CD4-positive, alpha-beta memory T cell (primary cell): ENCODE measurements at places on chromosomes 12 and 14.

GRCh38 chr14:74853581-74853980 lies 22.4 kb downstream of the PROX2 start:
- no peak for DNase-seq

GRCh38 chr12:243381-243780 lies 19.3 kb downstream of the SLC6A13 start:
- DNase-seq, result no peak

DNA sequence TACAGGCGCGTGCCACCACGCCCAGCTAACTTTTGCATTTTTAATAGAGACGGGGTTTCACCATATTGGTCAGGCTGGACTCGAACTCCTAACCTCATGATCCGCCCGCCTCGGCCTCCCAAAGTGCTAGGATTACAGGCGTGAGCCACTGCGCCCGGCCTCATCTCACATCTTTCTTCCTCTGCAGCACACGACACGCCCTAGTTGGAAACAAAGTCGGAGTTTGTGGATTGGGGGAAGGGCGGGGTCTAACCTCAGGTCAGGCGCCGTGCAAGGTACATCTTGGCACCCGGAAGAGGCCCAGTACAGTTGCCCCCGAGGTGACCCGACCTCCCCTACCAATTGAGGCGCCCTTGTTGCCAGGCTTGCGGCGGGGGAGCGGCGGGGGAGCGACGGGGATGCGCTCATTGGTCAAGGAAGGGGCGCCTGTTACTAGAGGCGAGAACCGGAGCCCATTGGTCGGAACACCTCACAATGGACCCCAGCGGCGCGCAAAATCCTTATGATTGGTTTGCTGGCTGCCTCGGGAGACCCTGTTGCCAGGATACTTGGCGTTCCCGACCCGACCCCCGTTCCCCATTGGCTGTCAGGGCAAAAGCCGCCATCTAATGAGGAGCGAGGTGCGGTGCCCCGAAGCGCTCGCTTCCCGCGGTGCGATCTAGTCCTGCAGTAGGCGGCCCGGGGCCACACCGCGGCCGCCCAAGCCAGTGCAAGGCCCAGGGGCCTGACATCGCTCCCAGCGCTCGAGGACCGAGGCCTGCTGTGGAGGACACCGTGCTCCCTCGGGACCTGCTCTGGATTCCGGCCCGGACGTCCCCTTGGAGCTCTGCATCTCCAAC lies at the start of gene REC8:
TSS of gene REC8 (plus strand) at position 659 of the 839 bp plus-strand sequence. CDS start 473 bp downstream, outside the sequence.
- peak; percentile 72 for DNase-seq

- DNase-seq, result no peak
These were observed 89.9 kb upstream of the PRICKLE1 start for GRCh38 chr12:42679466-42679865.

DNA sequence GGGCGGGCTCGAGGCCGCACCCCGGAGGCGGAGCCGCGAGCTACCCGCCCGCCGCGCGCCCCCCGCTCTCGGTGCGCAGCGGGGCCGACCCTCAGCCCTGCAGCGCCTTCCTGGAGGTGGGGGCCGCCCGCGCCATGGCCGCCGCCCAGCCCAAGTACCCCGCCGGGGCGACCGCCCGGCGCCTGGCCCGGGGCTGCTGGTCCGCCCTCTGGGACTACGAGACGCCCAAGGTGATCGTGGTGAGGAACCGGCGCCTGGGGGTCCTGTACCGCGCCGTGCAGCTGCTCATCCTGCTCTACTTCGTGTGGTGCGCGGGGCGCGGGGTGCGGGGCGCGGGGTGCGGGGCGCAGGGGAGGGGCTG lies at the start of gene P2RX2:
TSS of gene P2RX2 (plus strand) at position 94 of the 361 bp plus-strand sequence. CDS start at position 135, 41 bp downstream.
- DNase-seq, result no peak

- no peak for DNase-seq
These were observed 158.5 kb downstream of the KLRB1 start for GRCh38 chr12:9449181-9449580.

- no peak for DNase-seq
These were observed 338.9 kb downstream of the PDZRN4 start for GRCh38 chr12:41527062-41527461.

DNA sequence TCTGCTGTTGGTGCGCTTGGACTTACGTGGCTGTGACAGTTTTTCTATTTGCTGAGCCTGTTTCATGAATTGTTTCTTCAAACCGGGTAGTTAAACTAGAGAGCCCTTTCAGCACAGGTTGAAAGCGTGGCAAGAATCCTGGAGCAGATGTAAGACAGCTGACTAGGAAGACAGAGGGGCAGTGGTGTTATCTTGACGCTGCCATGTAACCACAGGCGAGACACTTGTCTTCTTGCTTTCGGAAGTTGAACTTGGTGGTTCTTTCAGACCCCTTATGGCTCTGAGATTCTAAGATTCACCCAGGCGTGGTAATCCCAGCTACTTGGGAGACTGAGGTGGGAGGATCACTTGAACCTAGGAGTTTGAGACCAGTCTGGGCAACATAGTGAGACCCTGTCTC lies 4.3 kb downstream of the EMP1 start:
- no peak for DNase-seq

GRCh38 chr14:47976139-47976538 lies 300.7 kb upstream of the MDGA2 start:
- no peak for DNase-seq

DNA sequence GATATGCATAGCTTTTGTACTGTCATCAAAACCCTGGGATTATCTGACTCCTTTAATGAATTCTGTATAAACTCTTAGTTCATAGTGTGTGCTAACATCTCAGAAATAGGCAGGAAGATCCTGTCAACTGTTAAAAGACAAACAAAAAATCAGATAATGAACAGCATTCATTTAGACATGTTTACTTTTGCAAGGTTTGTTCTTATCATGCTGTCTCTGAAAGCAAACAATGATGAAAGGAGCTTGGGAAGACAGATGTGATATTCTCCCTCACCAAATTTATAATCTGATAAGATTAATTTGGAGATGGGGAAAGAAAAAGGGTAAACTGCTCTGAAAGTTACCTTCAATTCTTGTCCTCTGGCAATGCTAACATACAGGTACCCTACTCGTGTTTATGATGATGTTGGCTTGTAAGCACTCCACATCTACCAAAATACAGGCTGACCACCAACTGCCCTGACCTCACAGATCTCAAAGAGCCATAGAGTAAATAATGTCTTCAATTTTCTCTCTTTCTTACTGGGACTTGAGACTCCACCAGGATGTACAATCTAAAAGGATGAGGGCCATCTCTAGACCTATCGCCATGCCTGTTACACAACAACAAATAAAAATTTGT lies 233.8 kb downstream of the SSPN start:
- DNase-seq, result no peak
